ENCODE measurements at places on chromosomes 5 and 9.

GRCh38 chr9:93826209-93826608, 128.9 kb downstream of the BARX1 start:
- DNase-seq: no peak

DNA sequence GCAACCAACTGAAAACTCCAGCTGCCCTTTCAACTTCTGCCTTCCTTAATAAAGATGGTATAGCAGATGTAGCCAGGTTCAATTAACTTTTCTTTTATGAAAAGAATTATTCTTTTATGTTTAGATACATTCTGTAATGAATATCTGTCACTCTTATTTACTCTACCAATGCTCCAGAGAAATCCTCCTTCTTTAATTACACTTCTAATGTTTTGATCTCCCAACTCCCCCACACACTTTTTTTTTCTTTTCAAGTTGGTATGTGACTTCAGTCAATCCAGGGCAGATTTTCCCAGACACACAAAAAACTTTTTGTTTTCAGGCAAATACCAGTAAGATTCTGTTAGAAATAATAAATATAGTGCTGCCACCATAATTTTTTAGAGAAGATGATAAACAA, 1000.0 kb upstream of the DMAC1 start:
- no peak for DNase-seq

DNA sequence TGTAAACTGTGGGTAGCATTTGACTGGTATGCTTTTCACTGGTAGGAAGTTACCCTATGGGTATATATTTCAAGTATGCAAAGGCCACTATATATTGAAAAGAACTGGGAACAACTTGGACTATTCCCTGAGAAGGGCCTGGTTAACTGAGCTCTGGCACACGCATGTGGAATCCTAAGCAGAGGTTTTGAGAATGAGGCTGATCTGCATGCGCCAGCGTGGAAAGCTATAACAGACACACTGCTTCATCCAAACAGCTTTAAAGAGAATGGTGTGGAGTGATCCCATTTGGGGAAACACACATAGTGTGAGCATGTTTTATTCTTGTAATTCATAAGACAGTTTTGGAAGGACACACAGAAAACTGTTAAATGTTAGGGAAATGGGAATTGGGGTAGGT, 8.4 kb downstream of the NSG2 start:
- DNase-seq: no peak

DNA sequence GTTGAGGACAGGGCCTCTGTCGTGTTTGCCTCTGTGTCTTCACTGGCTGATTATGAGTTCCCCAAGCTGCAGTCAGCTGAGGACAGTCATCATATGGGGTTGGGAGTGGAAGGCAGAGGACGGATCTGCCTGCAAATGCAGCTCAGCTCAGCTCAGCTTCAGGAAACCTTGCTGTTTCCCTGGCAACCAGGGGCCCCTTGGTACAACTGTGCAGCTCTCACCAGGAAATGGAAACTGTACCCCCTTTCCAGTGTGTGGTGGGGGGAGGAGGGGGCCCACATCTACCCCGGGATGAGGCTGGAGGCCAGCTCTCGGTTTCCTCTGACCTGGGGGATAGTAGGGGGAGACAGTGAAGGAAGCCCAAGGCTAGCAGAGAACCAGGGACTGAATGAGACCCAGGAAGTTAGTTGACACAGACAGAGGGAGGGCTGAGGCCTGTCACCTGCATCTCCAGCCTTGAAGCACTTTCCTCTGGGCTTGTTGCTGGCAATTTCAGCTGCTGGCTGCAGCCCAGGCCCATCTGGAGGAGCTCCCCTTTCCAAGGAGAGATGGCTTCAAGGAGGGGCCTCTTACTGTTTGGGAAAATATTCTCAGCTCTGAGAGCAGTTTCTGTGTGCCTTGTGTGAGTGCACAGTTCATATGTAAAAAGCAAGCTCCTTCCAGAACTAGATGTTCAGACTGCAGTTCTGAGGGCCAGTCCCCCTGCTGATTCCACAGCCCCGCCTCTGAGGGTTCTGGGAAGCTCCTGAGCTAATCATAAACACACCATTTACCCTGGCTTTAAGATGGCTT, 6.9 kb downstream of the ANXA6 start:
- peak; percentile 67 for DNase-seq

DNA sequence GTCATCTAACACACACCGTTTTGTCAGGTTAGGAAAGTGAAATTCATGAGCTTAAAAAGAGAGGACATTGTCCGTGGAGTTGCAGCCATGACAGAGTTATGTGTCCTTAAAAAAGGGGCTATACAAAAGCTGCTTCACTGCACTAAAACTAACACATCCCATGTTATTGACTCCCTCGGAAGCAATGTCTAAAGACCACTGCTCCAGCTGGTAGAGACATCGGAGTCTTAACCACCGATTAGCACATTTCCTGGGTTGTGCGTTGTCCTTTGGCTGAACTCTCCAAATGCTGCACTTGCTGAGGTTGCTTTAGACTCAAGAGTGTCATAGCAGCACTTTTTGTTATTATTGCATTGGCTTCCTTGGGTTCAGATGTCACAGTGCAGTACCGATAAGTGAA, 128.3 kb upstream of the C9orf72 start:
- peak; percentile 66 for DNase-seq

DNA sequence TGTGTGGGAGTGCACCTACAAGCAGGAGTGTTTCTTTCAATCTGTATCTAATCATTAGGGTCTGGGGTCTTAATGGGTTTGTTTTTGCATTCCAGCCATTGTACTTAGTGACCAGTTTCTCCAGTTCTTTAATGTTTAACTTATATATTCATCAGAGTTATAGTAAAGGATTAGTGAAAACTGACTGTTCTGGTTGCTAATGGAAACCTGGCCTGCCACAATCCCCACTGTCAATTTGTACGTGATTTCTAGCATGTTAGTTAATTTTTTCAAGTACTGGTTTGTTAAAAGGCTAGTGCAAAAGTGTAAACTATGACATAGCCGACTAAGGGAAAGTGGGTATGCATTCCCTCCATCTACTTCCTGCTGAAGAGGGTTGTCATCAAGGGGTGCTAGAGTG, 276.1 kb downstream of the HTR1A start:
- DNase-seq: no peak

GRCh38 chr5:170576602-170577535, 73.0 kb downstream of the KCNIP1 start:
- DNase-seq: peak; percentile 9

GRCh38 chr5:106401561-106401960, 1269.2 kb downstream of the EFNA5 start:
- no peak for DNase-seq

- no peak for DNase-seq
Observed at GRCh38 chr9:121610638-121610953, 40.8 kb upstream of the DAB2IP start.

GRCh38 chr5:131379723-131380122, 115.9 kb downstream of the CDC42SE2 start:
- DNase-seq: peak; percentile 75

DNA sequence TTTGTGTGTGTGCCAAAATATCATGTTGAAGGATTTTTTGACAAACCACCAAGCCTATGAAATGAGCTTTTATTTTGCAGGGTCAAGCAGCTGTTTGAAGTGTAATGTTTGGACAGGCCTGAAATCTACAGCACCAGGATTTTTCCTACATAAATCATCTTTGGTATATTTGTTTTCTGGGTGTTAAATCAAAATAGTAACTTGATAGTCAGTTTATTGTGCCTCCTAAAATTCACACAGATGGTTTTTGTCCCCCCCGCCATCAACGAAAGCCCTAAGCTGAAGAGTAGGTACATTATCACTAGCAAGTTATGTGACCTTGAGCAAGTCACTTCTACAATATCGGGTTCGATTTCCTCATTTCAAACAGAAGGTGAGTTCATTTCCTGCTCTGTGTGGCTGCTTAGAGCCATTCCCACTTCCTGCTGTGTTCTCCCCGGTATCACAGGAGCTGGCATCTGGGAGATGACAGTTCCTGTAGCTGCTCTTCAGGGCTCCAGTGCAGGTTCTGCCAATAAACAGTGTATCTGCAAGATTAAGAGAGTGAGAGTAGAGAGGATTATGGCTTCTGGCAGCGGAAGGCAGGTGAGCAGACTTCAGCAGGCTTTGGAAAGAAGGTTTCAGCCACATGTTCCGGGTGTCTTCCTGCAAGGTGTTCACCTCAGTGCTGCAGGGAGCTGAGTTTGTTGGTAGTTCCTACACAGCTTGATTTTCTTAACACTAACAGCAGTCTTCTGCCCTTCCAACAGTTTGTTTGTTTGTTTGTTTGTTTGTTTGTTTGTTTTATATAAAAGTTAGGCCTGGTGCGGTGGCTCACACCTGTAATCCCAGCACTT, 48.4 kb upstream of the GNE start:
- DNase-seq: peak; percentile 8

All from astrocyte of the spinal cord (primary cell).